ENCODE measurements at places on chromosomes 13 and 19. TPM values are rescaled to one million over a fixed set of nuclear protein-coding genes. Genes with fewer than 3 reads are reported as not detected.

CCDC124 gene
- total RNA-seq = 21.7 TPM

RFPL4A gene
- total RNA-seq = not detected

PSG1 gene
- total RNA-seq = 17.2 TPM

RNF17 gene
- total RNA-seq = not detected

C19orf18 gene
- total RNA-seq = not detected

CYP4F22 gene
- total RNA-seq = not detected

PCDH9 gene
- total RNA-seq = 5.7 TPM

SLC17A7 gene
- 0.16 TPM for total RNA-seq

WDR88 gene
- total RNA-seq = not detected
